ENCODE measurements at places on chromosomes 3 and 15. TPM values are rescaled to one million over a fixed set of nuclear protein-coding genes. Genes with fewer than 3 reads are reported as not detected.

P2RY12 gene
- not detected for total RNA-seq

UNC13C gene
- not detected for total RNA-seq

GATM gene
- total RNA-seq = 0.87 TPM

PLCH1 gene
- total RNA-seq = 4.1 TPM

GRCh38 chr3:113698956-113699355 is 2.5 kb upstream of the USF3 start:
- no peak for DNase-seq

GRCh38 chr3:150035301-150035779 is 64.6 kb upstream of the PFN2 start:
- no peak for DNase-seq

- DNase-seq = no peak
Observed at GRCh38 chr3:124201786-124202185, 209.9 kb upstream of the ROPN1 start.

GRCh38 chr3:11908981-11909698 is 62.5 kb upstream of the TAMM41 start:
- no peak for DNase-seq

GRCh38 chr15:34043813-34044212 is 4.8 kb upstream of the AVEN start:
- no peak for DNase-seq

GRCh38 chr3:136805795-136806194 is 13.1 kb upstream of the SLC35G2 start:
- no peak for DNase-seq

- DNase-seq = no peak
Observed at GRCh38 chr15:51193526-51193925, 98.8 kb upstream of the TNFAIP8L3 start.

- no peak for DNase-seq
Observed at GRCh38 chr15:91866371-91866905, 12.9 kb downstream of the SLCO3A1 start.

- no peak for DNase-seq
Observed at GRCh38 chr3:105614288-105615030, 247.8 kb downstream of the ALCAM start.

GRCh38 chr15:56699743-56700142 is 33.6 kb downstream of the ZNF280D start:
- DNase-seq = no peak

DNA sequence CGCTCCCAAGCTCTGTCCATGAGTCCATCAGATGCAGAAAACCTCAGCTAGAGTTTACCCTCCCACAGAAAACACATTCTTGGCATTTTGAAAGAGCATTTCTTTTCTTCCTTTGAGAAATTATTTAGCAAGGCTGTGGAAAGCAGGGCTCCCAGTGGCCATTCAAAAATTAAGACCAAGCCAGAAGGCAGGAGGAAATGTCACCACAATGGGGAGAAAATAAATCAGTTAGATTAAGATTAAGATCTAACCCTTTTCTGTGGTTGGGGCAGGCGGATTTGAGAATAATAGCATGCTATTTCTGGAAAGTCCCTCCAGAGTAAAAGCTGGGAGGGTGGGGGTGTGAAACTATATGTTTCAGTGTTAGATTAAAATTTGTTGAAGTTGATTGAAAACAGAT is 20.2 kb downstream of the LRIG1 start:
- no peak for DNase-seq

GRCh38 chr15:42147431-42147735 is 9.1 kb downstream of the PLA2G4F start:
- no peak for DNase-seq

DNA sequence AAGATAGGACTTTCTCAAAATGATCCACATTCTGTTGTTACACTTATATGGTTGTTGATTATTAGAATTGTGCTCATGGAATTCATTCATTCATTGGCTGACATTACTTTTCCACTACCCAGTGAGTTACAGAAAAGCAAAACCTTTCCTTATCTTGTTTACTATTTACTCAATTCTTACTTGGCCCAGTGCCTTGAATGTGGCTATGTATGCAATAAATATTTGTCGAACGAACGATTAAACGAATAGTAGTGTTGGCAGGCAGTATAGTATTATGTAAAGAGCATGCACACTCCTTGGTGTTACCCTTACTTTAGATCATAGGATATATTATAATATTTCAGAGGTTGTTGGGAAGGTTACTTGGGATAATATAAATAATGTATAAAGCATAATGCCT is 31.0 kb downstream of the CTDSPL2 start:
- DNase-seq = peak; percentile 6

DNA sequence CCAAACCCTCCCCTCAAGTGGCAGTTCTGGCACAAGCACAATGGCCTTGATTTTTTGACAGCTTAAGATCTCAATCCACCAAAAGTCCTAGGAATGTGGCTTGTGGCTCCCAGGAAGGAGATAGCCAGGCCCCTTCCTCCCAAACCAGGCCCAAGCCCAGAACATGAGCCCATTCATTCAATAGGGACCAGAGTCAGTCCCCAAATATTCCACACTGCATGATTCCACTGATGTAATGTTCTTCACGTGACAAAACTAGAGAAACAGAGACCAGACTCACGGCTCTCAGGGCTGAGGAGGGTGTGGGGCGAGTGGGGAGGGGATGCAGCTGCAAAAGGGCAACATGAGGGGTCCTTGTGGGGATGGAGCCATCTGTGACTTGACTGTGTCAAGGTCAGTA is 25.5 kb downstream of the ABTB1 start:
- DNase-seq = no peak

DNA sequence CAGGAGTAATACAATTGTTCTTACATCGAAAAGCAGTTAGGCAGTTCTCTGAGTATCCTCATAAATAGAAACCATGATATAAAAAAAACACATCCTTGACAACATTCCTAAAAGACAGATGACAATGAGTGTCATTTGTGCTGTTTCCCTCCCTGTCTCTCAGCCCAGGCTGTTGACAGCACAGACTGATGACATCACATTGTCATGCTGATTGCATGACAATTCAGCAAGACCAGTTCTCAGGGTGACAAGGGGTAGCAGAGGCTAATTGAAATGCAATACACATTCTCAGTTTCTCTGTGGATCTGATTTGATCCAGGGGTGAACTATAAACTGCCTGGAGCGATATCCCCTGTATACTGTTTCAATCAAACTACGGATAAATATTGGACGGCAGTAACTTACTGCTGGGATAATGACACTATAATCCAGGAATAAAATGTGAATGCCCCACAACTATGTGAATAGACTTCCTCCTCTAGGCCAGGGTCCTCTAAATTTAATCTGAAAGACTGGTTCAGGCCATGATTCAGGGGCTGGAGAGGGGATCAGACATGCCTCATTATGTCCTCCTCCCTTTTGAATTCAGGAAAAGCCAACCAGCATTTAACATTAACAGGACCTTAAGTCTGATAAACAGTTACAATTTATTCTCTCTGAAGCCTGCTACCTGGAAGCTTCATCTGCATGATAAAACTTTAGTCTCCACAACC is 16.7 kb upstream of the EIF1B start:
- no peak for DNase-seq

DNA sequence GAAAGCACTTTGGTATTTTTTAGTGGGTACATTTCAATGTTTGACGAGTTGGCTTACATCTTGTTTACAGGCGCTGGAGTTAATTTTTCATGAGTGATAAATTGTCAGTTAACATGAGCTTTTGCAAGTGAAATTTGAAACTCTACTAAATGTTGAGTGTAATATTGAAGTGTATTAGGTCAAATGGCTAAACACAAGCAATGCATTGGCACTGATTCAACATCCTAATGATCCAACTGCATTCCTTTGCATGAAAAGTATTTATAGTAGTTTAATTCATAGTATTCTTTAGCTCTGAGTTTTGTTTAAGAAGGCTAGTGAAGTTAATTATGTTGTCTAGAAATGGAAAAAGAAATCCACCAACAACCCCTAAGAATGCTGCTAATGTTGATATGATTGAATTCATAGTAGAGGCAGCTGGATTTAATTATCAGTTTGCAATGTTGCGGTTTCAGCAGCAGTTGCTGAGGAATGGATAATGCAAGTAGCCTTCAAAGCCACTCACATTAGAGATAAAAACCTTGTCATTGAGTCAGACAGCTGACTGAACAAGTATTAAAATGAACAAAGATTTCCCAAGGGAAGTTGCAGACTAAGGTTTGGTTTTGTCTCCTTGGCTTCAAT is 245.6 kb upstream of the GOLIM4 start:
- peak; percentile 57 for DNase-seq

Data from PC-3 (cell line).